SK-MEL-5 (cell line): ENCODE measurements at places on chromosomes 3 and 15. TPM values are rescaled to one million over a fixed set of nuclear protein-coding genes. Genes with fewer than 3 reads are reported as not detected.

ALPK3 gene
- 0.03 TPM in 2 replicates for total RNA-seq

ZBTB47 gene
- total RNA-seq = 2.6 and 2.9 TPM in 2 replicates

RAB43 gene
- total RNA-seq = 12.7 and 13.9 TPM in 2 replicates

FBXO40 gene
- total RNA-seq = 0.05 and 0.08 TPM in 2 replicates

NAALADL2 gene
- 1.7 and 2.9 TPM in 2 replicates for total RNA-seq

ZNF620 gene
- 2.2 and 2.3 TPM in 2 replicates for total RNA-seq

CCDC9B gene
- 5.0 and 5.5 TPM in 2 replicates for total RNA-seq

TLR9 gene
- not detected in 2 replicates for total RNA-seq

GNB4 gene
- total RNA-seq = 44.3 and 46.7 TPM in 2 replicates

MORC1 gene
- 0.11 TPM in 1 of 2 replicates, not detected in the other for total RNA-seq

MAGEF1 gene
- total RNA-seq = 39.5 and 43.4 TPM in 2 replicates

FAM219B gene
- total RNA-seq = 38.4 and 41.2 TPM in 2 replicates

APOD gene
- total RNA-seq = 90.8 and 104 TPM in 2 replicates

BOC gene
- total RNA-seq = 0.05 TPM in 1 of 2 replicates, not detected in the other

DNA sequence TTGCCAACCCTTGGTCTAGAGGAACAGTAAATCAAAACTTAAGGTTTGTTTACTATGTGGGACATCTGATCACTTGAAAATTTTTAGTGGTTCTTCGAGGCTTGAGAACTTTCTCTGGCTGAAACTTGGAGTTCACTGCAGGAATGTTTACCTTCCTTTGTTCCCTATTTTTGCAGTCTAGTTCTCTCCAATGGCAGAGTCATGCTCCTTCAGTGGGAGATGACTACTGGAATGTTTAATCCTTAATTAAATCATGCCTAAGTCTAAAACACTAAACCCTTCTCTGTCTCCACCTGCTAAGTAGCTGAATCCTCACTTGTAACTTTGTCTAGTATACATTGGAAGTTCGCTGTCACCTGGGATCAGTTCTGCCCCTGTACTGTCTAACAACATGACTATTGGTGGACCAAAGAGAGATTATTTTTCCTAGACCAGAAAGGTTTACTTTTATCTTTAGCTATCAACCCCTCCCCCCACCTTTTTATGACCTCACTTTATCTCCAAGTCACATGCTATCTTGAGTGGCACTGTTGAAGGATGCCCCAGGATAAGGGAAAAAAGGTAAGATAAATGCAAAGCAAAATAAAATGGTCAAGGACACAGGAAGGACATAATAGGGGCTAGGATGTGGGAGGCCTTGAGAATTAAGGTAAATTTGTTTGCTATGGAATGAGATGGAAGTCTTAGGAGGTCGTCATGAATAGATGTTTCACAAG, 1.2 kb upstream of the ZNF609 start:
- DNase-seq = no peak

GRCh38 chr3:113747283-113748046, 630 bp downstream of the ATP6V1A start:
- DNase-seq = peak; percentile 26

DNA sequence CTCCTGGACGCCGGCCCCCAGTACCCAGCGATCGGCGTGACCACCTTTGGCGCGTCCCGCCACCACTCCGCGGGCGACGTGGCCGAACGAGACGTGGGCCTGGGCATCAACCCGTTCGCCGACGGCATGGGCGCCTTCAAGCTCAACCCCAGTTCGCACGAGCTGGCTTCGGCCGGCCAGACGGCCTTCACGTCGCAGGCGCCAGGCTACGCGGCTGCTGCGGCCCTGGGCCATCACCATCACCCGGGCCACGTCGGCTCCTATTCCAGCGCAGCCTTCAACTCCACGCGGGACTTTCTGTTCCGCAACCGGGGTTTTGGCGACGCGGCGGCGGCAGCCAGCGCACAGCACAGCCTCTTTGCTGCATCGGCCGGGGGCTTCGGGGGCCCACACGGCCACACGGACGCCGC, 956 bp downstream of the ZIC1 start:
- no peak for DNase-seq

GRCh38 chr15:101042320-101042719, 123.2 kb downstream of the LRRK1 start:
- DNase-seq = no peak

- no peak for DNase-seq
Observed at GRCh38 chr3:177169936-177170722, 27.2 kb downstream of the TBL1XR1 start.

DNA sequence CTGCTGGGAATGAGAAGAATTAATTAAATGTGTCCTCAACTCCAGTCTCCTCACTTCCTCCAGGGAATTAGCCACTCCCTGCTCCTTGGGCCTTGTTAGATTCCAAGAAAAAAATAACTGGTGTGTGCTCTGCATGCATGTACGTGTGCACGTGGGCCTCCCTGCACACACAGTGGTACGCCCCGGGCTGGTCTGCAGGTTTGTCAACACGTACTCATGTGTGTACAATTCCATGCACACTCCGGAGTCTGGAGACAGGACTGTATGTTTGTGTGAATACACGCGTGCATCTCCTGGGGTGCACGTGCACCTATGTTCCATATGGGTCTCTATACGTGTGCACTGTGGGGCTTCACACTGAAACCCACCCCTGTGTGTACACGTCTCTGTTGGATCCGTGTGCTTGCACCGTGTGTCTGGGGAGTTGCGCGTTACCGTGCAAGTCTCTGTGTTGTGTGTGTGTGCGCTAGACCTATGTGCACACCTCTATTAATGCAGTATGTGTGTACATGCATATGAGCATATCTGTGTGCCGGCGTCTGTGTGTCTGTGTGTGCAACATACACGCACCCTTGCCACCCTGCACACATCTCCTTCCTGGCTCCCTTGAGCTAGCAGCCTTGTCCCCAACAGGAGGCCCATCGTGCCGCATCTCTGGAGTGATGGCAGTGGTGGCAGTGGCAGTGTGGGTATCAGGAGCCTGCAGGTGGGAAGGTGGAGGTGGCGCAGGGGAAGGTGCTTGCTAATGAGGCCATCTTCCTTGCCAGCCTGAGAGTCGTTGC, 210.1 kb downstream of the TBC1D2B start:
- DNase-seq = no peak

DNA sequence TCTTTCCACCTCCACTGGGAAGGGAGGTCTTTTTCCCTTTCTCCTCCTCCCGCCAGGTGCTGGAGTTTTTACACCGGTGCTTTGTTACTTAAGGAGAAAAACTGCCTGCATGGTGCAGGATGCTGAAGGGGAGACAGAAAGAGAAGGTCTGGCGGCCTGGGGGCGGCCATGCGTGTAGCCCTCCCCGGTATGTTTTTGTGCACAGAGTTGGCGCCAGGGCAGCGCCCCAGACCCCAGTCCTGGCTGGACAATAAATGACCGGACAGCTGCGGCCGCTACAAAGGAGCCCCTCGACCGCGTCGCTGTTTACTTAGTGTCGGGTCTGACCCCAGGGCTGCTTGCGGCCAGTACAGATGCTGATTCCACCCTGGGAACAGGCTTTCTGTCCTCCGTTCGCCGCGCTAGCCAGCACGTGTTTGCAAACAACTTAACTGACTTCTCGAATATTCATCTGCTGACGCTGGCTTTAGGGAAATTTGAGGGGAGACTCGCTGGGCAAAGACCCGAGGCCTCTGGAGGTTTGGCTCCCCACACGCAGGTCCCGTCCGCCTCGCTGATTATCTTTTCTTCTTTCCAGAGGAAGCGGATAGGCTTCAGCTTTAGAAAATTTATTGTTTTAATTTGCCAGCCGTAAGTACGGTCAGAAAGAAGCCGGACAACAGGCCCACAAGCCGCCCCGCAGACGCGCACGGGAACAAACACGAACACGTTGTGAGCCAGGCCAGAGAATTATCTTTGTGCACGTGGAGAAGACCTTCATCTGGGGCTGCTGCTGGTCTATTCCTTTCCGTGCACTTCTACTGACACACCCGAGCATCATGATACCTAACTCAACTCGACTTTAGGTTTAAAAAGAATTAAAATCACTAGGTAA, 46.9 kb downstream of the ZIC4 start:
- no peak for DNase-seq

GRCh38 chr3:119628390-119628789, 30.7 kb downstream of the PLA1A start:
- DNase-seq = no peak

DNA sequence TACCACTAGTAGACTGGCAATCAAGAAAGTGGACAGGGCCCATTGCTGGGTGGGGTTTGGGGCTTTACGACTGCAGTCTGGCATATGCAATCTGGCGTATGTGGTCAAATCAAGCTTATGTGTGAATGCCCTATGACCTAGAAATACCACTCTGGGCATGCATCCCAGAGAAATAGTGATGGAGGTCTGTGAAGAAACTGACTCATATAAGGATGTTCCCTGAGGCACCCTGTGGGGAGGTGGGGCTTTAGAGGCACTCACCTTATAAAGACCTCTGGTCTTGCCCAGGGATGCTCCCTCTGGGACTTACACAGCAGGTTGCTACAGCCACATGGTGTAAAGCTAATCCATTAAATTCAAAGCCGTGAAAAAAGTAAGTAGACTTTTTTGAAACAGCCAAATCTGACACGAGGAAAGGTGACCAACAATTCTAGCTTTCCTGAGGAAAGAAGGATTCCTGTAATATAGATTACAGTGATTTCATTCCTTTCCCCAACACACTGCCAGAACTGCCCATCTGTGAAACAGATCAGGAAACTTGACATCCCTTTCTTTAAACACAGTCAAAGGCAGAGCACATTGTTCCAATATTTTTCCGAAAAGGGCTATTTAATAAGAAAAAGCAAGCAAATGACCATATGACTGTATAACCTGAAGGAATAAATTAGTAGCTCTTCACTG, 13.6 kb downstream of the RARRES1 start:
- DNase-seq = no peak

DNA sequence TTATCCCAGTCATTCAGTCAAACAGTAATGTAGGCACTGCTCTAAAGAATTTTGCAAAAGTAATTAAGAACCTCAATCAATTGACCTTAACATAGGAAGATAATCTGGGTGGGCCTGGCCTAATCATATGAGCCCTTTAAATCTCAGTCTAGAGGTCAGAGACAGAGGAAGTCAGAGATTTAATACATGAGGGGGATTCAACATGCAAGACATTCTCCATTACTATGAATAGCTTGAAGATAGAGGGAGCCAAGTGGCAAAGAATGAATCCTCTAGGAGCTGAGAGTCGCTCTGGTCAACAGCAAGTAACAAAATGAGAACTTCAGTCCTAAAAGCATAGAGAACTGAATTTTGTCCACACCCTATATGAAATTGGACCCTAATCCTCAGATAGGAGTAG, 39.0 kb upstream of the MBNL1 start:
- DNase-seq = peak; percentile 55

DNA sequence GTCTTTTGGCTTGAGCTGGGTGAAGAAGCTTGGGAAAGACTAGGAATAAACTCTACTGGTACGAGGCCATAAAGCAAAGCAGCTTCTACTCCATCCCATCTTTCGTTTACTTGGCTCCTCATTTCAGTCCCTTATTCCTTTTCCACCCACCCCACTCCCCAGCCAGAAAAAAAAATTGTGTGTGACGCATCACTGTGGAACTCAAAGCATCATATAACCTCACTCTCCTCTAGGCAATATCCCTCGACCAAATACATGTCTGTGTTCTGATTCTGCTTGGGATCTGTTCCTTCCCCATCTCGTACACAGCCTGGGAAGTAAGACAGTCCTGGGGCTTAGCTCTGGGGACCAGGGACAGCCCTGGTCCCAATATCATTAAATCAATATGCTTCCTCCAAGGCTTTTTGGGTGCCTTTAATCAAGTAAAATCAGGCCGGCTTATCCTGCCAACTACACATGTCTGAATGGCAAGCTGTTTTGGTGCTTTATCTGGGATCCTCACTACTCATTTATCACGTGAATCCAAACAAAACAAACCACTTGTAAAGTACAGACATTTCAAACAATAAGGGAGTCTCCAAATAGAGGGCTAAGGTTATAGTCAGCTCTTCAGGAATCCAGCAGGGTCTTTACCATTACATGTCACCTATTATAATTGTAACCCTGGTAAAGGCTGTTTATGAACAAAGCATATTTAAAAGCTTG, 74.9 kb upstream of the ZBED2 start:
- no peak for DNase-seq

GRCh38 chr3:41362638-41363559, 163.6 kb downstream of the CTNNB1 start:
- no peak for DNase-seq

- no peak for DNase-seq
Observed at GRCh38 chr15:37015451-37015850, 84.9 kb downstream of the MEIS2 start.

DNA sequence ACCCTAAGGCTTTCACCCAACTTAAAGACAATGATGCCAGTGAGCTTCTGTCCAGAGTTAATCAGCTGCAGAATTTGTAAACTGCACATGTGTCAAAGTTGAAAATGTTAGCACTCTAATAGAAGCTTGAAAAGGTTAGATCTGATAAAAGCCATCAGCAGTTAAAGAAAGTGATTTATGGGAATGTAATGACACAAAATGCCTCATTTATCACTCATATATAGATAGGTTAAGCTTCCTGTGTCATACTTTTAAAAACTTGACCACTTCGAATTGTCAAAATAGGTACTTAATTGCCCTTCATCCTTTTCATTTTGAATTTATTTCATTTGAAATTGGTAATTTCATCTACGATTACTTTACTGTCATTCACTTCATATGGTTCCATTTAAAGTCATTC, 151.6 kb downstream of the CDIN1 start:
- no peak for DNase-seq

- DNase-seq = no peak
Observed at GRCh38 chr15:71375934-71376333, 260.7 kb downstream of the THSD4 start.

- no peak for DNase-seq
Observed at GRCh38 chr15:60395276-60396011, 2.3 kb downstream of the ANXA2 start.

DNA sequence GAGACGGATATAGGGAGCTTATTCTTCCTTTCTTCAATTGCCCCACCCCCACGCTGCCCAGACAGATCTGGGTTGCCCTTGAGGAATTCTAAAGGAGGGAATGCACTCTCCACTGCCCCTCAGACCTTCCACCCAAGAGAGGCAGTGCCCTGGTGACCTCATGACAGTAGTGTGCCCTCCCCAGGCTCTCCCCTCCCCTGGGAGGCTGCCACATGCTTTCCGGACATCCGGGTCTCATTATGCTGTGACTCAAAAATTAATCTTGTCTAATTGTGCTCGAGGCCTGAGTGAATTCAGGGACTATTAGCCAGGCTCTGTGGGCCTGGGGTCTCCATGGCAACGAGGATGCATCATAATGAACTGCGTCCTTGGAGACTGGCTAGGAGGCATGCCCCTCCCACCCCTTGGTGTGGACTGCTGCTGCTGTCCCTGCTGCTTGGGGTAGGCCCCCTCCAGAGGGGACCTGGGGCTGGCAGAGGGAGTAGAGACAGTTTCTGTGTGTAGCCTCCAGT, 20.8 kb downstream of the CORO2B start:
- no peak for DNase-seq

GRCh38 chr15:99981191-99981647, 248.0 kb upstream of the LYSMD4 start:
- DNase-seq = peak; percentile 7

DNA sequence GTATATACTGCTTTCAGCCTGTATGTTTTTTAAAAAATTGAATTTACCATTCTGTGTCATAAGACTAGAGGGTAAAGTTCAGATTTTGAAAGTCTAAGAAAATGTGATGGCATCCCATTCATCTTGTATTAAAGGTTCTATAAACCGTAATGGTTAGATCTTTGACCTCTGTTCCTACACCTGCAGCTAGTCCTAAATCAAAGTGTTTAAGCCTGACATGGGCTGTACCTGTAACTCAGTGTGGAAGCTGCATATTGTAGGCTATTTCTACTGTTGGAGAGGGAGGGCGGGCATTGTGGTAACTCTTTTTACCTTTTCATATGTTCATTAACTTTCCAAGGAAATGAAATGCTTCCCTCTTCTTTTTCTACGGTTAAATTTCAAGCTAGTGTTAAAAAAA, 53.9 kb downstream of the ARHGEF26 start:
- no peak for DNase-seq

GRCh38 chr3:8279476-8279875, 222.1 kb upstream of the LMCD1 start:
- peak; percentile 37 for DNase-seq
